ENCODE measurements at places on chromosomes 5 and 9. TPM values are rescaled to one million over a fixed set of nuclear protein-coding genes. Genes with fewer than 3 reads are reported as not detected.

Gene DMGDH
- 13.2 TPM for total RNA-seq

- DNase-seq = no peak
- no peaks in the 10 kb centered on the region for H3K4me1 ChIP-seq
- H3K36me3 ChIP-seq = no peaks in the 10 kb centered on the region
Observed at GRCh38 chr9:17588395-17588794, 9.5 kb downstream of the SH3GL2 start.

DNA sequence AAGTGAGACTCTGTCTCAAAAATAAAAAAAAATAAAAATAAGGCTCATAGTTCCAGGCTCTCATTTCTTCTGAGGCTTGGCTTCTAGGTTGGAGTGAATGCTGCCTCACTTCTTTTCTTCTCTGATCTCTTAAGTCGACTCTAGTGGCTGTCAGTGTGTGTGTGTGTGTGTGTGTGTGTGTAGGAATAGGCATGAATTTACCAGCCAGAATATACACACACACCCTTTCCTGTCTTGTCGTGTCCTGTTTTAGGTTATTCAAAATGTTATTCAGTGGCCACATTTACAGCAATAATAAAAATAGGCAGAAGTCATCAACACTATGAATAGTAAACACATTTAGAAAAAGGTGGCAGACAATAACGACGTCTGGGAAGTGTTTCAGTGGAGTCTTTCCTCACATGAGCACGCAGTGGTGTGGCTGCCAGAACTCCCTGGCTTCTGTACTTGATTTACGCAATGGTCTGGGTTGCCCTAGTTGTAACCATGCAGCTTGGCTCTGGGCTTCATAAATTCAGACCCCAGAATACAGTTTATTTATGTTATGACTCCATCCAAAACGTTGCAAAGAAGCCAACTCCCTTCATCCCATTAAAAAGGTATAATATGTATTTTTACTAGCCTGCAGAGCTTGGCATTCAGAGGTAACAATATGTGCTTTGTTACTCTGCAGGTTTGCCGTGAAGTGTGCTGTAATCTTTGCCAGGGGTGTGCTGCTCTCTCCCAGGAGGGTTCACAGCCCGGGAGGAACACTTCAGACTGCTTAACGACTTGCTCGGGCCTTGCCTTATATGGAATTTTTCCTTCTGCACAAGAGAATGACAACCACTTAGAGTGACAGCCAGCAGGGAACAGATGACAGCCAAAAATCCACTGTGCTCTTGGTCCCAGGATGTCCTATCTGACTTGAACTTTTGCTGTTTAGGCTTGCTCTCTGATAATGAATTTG lies 34.4 kb upstream of the PALM2AKAP2 start:
- H3K4me3 ChIP-seq = no peak overlapping the region
- peaks cover 38% of the 10 kb centered on the region for H3K4me1 ChIP-seq
- no peaks in the 10 kb centered on the region for H3K27me3 ChIP-seq
- H3K36me3 ChIP-seq = no peaks in the 10 kb centered on the region

GRCh38 chr9:18673179-18673578 lies 199.2 kb downstream of the ADAMTSL1 start:
- no peaks in the 10 kb centered on the region for H3K27me3 ChIP-seq
- H3K4me3 ChIP-seq = no peak overlapping the region
- no peak overlapping the region for H3K27ac ChIP-seq

- H3K4me3 ChIP-seq = no peak overlapping the region
- DNase-seq = peak; percentile 40
- no peak overlapping the region for H3K27ac ChIP-seq
- no peaks in the 10 kb centered on the region for H3K27me3 ChIP-seq
- H3K4me1 ChIP-seq = peaks cover 11% of the 10 kb centered on the region
- no peaks in the 10 kb centered on the region for H3K36me3 ChIP-seq
Observed at GRCh38 chr5:88984040-88984439, 101.1 kb upstream of the MEF2C start.

DNA sequence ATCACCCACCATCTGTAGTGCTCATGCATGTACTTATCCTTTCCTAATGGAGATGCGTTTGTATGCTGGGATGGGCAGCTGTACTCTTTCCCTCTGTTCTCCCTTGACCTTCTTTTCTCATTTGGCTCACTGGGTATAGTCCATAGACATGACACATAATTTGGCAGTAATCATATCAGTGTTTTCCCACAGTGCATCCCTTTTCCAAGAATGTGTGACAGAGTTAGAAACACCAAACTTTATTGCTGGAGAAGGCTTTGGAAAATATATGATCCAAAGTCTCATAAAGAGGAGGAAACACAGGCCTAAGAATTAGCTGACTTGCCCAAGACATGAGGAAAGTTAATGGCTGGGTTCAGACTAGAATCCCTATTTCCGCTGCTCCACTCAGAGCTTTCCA lies 1233.4 kb upstream of the DMAC1 start:
- H3K27me3 ChIP-seq = no peaks in the 10 kb centered on the region
- H3K27ac ChIP-seq = no peak overlapping the region
- H3K4me1 ChIP-seq = no peaks in the 10 kb centered on the region
- no peak for DNase-seq
- no peak overlapping the region for H3K4me3 ChIP-seq
- no peaks in the 10 kb centered on the region for H3K36me3 ChIP-seq

DNA sequence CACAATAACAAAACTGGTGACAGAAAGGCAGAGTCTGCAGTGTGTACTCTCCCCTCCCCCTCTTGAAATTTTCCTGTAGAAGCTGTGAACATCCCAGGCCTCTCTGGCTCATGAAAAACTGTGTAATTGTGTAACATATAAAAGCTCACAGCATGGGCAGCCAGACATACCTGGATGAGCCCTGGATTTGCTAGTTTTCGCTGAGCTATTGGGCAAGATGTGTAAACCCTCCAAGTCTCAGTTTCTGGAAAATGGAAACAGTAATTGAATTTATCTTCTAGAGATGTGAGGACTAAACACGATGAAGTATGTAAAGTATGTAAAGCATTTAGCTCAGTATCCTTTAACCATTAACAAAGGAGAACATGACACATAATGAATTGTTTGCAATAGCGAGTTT lies 143.2 kb upstream of the ANKH start:
- no peaks in the 10 kb centered on the region for H3K36me3 ChIP-seq
- no peak for DNase-seq
- H3K27me3 ChIP-seq = no peaks in the 10 kb centered on the region
- no peaks in the 10 kb centered on the region for H3K4me1 ChIP-seq
- no peak overlapping the region for H3K27ac ChIP-seq

- H3K4me3 ChIP-seq = no peak overlapping the region
- DNase-seq = no peak
- no peaks in the 10 kb centered on the region for H3K27me3 ChIP-seq
- H3K36me3 ChIP-seq = no peaks in the 10 kb centered on the region
Observed at GRCh38 chr5:17766031-17766430, 131.8 kb downstream of the TAF11L14 start.

DNA sequence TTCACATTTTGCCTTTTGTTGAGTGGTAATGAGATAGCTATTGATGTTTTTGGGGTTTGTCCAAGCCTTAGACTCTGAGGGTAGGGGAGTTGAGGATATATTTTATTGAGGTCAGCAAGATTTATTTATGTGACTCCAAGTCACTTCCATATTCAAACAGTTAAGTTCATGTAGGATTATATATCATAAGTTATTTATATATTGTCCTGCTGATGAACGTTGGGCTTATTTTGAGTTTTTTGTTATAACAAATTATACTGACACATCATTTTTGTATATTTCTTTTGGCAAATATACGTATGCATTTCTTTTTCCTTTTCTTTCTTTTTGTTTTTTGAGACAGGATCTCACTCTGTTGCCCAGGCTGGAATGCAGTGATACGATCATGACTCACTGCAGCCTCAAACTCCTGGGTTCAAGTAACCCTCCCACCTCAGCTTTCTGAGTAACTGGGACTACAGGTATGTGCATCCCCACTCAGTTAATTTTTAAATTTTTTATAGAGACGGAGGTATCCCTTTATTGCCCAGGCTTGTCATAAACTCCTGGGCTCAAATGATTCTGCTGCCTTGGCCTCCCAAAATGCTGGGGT lies 23.5 kb upstream of the IL12B start:
- DNase-seq = no peak
- H3K27ac ChIP-seq = no peak overlapping the region
- H3K4me1 ChIP-seq = no peaks in the 10 kb centered on the region
- H3K4me3 ChIP-seq = no peak overlapping the region
- H3K36me3 ChIP-seq = no peaks in the 10 kb centered on the region

GRCh38 chr5:172973931-172974330 lies 9.6 kb upstream of the ATP6V0E1 start:
- no peaks in the 10 kb centered on the region for H3K27me3 ChIP-seq
- peaks cover 8% of the 10 kb centered on the region for H3K36me3 ChIP-seq
- no peak for DNase-seq
- H3K27ac ChIP-seq = no peak overlapping the region
- H3K4me3 ChIP-seq = no peak overlapping the region

DNA sequence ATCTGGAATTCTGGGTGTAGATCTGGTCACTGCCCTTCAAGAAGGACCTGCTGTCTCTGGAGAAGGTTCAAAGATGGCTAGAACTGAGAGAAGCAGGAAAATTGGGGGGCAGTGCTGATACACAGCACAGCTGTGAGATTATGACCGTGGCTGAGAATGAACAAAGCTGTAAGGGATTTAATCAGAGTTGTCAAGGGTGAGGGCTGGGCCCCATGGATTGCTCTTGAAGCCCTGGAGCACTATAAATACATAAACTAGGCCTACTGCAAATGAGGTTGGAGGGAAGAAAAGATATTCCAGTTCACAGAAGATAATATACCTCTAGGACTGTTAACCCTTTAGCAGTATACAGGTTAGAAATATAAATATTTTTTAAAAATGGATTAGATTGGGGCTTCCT lies 86.3 kb upstream of the KLF9 start:
- H3K27me3 ChIP-seq = no peaks in the 10 kb centered on the region
- no peaks in the 10 kb centered on the region for H3K36me3 ChIP-seq
- DNase-seq = no peak
- no peaks in the 10 kb centered on the region for H3K4me1 ChIP-seq

DNA sequence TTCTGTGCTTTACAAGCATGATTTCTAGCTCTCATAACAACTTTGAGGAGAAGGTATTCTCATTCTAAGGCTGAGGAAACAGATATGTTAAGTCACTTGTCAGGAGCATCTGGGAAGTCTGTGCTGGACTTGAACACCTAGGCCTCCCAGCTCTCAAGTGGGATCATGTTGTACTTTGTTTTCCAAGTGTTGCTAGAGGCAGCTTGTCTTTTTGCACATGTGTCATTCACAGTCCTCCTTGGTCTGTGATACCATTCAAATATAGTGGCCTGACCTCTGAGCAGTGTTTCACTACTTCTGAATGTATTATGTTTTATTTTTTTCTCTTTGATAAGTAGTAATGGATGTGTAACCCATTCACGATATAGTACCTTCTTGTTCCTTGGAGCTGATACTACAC lies 21.2 kb downstream of the ZSWIM6 start:
- no peaks in the 10 kb centered on the region for H3K36me3 ChIP-seq
- peaks cover 24% of the 10 kb centered on the region for H3K4me1 ChIP-seq
- H3K4me3 ChIP-seq = no peak overlapping the region
- no peaks in the 10 kb centered on the region for H3K27me3 ChIP-seq
- H3K27ac ChIP-seq = no peak overlapping the region
- no peak for DNase-seq

DNA sequence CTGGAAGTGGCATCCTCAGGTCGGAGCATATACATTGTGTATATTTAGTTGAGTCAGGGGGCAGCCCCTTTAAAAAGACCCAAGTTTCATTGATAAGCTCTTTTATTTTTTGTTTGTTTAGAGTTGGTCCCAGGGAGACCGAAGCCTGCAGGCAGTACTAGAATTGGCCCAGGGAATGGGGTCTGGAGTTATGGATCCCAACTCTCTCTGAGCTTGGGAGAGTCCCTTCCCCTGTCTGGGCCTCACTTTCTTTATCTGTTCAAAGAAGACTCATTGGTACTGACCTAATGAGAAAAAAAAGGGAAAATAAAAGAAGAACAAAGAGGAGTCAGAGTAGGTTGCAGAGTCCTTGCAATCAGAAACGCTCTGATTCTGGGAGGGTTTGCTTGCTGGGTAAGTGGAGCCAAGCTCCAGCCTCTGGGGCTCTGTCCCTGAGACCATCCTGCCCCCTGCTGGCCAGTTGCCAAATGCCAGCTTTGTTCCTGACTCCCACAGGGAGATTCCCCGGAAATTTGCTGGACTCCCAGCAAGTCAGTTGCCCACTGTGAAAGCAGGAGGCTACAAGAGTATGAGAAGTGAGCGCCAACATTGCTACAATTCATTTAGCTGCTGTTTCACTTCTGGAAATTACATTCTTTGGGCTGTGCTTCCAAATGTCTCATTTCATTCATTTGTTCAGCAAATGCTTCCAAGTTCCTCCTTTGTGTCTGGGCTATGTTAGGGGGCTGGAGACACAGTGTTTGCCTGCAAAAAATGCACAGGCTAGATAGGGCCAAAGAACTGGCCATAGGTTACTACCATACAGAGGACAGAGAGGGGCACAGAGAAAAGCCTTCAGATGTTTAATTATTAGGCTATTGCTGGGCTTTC lies 156.2 kb downstream of the MELK start:
- no peak overlapping the region for H3K4me3 ChIP-seq
- H3K27ac ChIP-seq = no peak overlapping the region
- H3K27me3 ChIP-seq = no peaks in the 10 kb centered on the region
- H3K4me1 ChIP-seq = no peaks in the 10 kb centered on the region
- DNase-seq = peak; percentile 46
- H3K36me3 ChIP-seq = no peaks in the 10 kb centered on the region

DNA sequence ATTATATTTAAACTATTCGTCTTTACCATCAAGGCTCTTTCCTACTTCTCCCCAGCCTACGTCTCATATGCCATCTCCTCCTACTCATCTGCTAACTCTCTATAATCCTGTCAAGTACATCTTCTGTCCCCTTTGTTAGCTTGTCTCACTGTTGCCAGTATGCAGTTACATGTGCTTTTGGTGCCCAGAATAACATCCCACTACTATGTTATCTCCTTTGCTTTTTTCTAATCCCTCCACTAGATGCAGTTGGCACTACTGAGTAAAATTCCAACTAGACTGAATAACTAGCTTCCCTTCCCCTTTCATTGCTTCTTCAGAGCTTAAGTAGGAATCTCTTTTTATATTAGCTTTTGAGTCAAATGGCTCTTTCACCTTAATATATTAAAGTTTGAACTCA lies 3.0 kb upstream of the ARRDC3 start:
- H3K4me3 ChIP-seq = no peak overlapping the region
- peaks cover 4% of the 10 kb centered on the region for H3K4me1 ChIP-seq

DNA sequence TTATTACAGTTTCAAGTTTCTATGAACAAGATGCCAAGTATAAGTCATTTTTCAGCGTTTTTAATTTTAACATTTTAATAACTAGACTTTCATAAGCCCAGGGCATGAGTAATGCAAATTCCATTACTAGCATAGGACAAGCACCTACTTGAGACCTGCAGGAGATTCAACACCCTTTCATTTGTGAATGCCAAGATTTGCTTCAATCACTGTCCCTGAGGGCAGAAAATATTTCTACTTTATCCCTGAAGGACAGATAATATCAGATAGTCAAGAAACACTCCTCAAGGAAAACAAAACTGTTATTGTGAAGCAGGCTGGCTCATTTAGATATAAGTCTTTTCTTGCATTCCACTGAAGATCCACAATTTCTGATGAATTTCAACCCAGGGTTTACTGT lies 27.7 kb upstream of the ZNF622 start:
- DNase-seq = no peak
- no peak overlapping the region for H3K4me3 ChIP-seq
- no peaks in the 10 kb centered on the region for H3K4me1 ChIP-seq
- H3K36me3 ChIP-seq = no peaks in the 10 kb centered on the region
- H3K27ac ChIP-seq = no peak overlapping the region
